Peyer's patch (tissue), 4 donors: ENCODE measurements at places on chromosomes 6 and 20.

DNA sequence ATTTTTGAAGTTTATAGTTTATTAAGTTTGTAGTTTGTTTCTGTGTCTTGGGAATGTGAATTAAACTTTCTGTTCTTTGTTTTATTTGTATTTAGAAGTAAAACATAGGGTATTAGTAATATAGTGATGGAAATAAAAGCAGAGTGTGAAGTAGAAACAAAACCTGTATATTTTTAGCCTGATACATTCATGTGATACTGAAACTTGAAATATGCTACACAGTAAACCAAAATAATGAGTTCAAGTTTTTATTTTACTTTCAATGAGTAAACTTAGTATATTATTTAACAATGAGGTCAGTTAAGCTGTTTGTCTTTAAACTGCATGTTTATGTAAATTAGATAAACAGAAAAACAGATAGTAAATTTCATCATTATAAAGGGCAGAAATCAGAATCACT, 1592.6 kb downstream of the GRIK2 start:
- no peak for DNase-seq

DNA sequence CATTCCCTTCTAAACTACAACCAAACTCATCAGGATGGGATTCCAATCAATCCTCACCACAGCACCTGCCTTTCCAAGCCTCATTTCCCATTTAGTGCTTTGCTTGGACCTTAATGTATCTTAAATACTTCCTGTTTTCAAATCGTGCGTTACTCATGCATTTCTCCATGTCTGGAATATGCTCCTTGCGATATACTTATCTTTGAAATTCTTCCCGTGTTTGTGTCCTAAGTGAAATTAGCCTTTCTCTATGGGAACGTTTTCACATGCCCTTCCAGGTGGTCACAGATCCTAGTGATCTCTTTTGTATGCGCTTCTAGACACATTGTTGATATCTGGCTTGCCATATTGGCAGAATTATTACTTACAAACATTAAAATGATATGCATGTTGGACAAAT, 620.6 kb upstream of the AGPAT4 start:
- no peak for DNase-seq

- no peak for DNase-seq
Measured at GRCh38 chr6:129646642-129647041, 63.3 kb downstream of the ARHGAP18 start.

GRCh38 chr6:1635305-1636010, 25.7 kb downstream of the FOXC1 start:
- no peak for DNase-seq

GRCh38 chr20:13061381-13061780, 52.6 kb downstream of the SPTLC3 start:
- DNase-seq = no peak

- DNase-seq = no peak
Measured at GRCh38 chr6:12866422-12867029, 150.0 kb downstream of the PHACTR1 start.

- DNase-seq = no peak
Measured at GRCh38 chr20:51507216-51508036, 35.1 kb downstream of the NFATC2 start.

DNA sequence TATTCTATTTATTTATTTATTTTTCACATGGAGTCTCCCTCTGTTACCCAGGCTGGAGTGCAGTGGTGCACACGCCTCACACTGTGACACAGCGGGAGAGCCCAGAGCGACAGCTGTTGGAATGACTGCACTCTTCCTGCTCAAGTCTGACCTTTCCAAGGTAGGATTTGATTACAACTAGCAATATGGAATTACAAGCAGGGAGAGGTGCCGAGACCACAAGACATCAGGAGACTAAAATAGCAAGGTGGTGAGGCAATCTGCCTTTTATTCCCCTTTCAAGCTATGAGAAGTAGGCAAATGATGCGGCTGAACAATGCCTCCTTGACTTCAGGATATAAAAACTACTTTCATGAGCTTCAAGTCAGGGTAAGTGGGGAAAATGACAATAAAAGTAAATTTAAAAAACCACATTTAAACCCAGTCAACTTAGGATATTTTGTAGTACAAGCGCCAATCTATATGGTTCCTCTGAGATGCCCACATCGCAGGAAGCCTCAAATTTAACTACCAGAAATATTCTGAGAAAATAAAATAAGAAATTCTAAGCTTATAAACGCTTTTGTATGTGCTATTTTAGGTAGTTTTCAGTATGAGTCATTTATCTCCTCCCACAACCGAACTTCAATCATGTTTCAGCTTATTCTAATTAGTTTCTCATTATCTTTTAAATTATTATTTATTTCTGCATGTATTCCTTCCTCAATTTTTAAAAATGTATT, 146.9 kb upstream of the SGK1 start:
- no peak for DNase-seq

DNA sequence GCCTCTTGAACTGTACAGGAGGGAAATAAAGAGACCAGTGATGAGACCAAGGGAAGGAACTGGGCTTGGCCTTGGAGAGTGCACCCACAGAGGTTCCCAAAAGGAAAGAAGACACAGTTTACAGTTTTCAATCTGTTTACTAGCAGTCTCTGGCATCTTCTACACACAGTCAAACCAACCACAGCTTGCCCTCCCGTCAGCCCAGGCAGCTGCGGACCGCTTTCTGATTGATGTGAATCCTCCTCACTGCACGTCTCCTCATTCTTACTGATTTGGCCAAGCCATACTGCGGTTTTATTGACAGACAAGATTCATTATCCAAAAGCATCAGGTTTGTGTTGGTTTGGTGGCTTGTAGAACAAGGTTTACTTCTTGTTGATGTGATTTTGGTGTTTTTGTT, 104.5 kb upstream of the ASF1A start:
- no peak for DNase-seq
